ENCODE measurements at places on chromosomes 16 and 17. TPM values are rescaled to one million over a fixed set of nuclear protein-coding genes. Genes with fewer than 3 reads are reported as not detected.

The LHX1 gene
- 1.8 TPM for total RNA-seq

The ALDH3A1 gene
- total RNA-seq = 1.0 TPM

The OTOP2 gene
- not detected for total RNA-seq

The TMC8 gene
- total RNA-seq = 0.12 TPM

All from progenitor cell of endocrine pancreas (in vitro differentiated cells).